ENCODE measurements at places on chromosomes 2 and 18.
A peak's percentile ranks its signal among the peaks of the same experiment; 100 is the strongest.

- no peak for DNase-seq
Observed at GRCh38 chr2:10058251-10059015, 15.1 kb downstream of the KLF11 start.

GRCh38 chr18:40208958-40209357 lies 1746.1 kb upstream of the PIK3C3 start:
- no peak for DNase-seq

DNA sequence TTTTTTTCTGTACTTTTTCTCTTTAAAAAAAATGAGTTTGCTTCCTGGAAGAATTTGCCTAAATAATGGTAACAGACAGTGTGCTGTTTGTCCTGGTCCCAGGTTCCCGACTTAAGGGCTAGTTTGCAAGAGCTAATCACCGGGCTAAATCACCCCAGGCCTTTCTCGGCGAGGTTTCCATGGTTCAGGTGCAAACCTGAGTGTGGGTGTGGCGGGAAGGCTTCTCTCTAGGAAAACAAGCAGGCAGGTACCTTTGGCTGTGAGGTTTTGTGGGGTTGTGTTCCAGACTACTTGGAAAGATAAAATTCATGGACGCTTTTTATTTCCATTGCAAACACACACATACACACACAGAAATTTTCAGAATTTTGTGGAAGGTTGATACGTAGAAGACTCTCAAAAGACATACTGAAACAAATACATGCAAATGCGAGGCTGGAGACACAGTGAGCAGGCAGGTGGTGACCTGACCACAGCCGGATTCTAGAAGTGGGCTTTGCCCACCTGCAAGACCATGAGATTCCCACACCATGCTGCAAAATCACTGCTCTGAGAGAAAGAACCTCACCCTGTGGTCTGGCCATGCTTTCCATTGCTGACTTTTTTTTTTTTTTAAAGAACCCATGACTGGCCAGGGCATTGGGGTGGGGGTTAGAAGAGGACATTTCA lies 815 bp downstream of the CNDP1 start:
- no peak for DNase-seq

GRCh38 chr2:174824068-174824467 lies 59.8 kb upstream of the CHRNA1 start:
- DNase-seq: no peak

DNA sequence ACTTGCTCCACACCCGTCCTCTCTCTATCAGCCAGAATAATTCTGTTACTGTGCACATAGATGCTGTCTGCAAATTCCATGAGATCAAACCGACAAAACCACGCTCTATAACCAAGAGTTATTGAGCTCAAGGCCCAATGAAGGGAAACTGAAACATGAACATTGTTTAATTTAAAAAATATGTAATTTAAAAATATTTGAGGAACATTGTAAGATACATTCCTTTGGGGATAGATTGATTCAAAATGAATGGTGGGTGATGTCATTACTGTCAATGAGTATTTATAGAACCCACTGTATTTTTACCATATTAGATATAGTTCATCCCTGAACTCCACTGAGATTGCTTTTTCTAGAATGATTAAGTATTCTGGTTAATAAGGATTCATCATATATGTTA lies 50.4 kb downstream of the NCKAP5 start:
- no peak for DNase-seq

DNA sequence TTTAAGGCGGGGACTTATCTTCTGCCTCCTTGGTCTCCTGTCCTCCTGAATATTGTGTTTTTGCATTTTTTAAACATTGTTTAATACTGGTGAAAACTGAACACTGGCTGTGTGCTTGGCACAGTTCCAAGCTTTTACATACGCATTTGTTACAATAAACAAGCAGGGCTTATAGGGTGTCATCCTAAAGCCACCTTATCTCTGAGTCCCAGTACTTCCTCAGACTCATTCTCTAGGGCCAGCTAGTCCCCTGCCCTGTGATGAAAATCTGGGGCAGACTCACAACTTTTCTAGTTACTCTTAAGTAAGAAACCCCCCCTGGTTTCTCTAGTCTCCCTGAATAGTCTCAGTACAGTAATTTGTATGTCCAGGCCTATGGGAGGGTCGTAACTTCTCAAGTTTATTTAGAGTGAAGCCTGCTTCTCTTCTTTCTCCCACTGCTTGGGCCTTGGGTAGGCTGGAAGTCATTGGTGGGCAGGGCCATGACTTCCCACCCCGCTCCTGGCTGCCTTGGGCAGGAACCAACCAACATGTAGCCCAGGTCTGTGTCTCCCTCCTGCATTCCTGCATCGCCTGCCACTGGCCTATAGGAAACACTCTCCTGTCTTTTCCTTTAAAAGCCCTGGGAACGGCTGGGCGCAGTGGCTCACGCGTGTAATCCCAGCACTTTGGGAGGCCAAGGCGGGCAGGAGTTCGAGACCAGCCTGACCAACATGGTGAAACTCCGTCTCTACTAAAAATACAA lies 7.7 kb upstream of the KCNE4 start:
- no peak for DNase-seq

DNA sequence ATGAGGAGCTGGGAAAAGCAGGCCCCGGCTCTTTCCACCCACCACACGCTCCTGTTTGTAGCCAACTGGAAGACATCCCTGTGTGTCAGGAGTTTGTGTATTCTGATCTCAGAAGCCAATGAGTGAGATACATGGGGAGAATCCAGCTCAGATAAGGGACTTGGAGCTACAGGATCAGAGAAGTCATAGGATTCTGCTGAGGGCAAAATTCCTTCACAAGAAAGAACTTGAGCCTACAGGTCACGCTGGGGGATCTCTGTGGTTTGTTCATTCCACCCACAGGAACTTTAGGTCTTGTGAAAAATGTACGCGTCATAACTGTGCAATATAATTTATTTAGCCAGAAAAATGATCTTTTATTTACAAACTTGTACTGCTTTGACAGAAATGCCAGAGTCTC lies 80.1 kb upstream of the SMIM21 start:
- DNase-seq: no peak

- no peak for DNase-seq
Observed at GRCh38 chr2:24843330-24843860, 50.2 kb downstream of the CENPO start.

DNA sequence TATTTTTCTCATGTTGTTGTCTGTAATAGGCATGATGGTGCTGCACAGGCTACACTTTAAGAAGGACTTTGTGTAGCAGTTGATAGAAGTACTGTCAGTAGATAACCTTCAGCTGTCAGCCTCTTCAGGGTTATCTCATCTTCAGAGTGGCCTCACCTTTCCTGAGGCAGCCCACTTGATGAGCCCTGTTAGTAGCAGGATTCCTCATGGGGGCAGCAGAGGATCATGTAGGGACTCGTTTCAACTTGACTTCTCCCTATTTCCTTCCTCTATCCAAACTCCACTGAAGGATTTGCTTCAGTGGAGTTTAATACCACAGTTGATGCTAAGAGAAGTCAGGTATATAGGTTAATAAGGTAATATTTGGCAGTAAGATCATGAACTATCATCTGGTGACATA lies 530.3 kb upstream of the FSIP2 start:
- no peak for DNase-seq

- DNase-seq: peak; percentile 45
Observed at GRCh38 chr2:157444641-157445040, 752 bp upstream of the CYTIP start.

DNA sequence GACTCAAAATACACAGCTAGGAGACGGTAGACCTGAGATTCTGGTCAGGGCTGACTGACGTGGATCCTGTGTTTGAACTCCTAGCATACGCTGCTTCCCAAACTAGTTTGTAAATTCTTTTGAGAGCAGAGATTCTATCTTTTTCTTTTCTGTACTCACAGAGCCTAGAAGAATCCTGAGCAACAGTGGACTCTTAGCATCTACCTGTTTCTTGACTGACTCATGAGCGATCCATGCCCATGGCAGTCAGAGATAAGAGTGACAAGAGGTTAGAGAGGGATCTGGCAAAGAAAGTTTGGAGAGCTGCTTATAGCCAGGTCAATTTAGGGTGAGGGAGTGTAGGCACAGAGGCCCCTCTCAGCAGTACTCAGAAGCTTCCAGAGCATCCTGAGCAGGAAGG lies 41.1 kb upstream of the PPP1CB start:
- no peak for DNase-seq

DNA sequence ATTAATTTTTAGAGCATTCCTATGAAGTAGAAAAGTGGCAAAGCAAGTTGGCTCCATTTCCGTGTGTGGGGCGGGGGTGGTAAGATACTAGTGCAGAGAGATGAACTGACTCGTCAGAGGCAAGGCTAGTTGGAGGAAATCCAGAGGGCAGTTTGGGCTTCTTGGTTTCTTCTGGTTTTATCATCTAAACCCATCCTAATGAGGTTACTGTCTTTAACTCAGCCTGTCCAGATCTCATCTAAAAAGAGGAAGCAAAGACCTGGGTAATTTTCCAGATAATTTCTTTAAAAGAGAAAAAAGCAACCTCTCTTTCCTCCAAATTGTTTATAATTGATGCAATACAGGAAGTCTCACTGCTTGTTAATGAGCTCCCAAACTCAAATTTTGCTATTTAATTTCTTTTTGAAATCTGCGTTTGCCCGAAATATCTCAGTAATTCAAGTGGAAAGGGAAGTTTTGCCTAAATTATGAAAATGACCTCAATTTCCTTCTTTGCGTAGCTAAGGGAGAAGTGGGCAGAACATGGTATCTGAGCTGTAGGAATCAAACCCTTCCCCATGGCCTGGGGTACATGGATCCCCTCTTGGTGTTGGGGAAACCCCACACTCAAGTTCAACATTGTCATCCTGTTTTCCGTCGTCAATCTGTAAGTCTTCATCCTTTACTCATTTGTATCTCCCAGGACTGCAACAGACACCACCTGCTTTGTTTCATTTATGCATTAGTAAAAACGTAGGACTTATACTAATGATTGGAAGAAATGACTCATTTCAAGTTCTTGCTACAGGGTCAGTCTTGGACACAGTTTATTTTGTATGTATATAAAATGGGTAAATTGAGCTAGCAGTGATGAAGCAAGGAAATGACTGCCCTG lies 89.1 kb upstream of the KLF7 start:
- DNase-seq: no peak

Measured in CD4-positive, alpha-beta T cell treated with Interleukin-6 for 4 hours (primary cell).